ENCODE measurements at places on chromosomes 13 and 19.

DNA sequence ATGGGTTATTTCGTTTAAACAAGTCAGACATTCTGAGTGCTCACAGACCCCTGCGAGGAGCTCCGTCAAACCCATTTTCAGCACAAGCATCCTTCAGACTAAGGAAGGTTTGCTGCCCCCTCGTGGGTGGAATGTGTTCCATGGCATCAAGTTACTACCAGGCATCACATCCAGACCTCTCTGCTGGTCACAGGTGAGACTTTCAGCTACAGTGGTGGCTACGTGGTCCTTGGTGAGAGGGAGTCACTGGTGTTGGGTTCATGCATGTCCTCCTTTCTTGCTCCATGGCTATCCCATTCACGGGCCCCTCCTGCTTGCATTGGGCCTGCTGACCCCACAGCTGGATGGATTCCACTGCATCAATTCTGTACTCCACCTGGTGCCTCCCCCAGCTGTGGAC lies 9.1 kb upstream of the LILRB5 start:
- DNase-seq, result peak; percentile 69

DNA sequence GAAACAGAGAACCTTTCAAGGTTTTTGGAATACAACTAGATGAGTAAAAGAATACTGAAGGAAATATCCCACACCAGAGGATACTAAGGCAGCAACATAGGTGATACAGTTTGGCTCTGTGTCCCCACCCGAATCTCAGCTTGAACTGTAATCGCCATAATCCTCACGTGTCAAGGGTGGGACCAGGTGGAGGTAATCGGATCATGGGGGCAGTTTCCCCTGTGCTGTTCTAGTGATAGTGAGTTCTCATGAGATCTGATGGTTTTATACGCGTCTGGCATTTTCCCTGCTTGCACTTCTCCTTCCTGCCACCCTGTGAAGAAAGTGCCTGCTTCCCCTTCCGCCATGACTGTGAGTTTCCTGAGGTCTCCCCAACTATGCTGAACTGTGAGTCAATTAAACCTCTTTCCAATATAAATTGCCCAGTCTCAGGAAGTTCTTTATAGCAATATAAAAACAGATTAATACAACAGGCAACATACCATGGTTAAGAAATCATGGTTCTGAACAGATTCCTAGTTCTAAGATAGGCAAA lies 97.0 kb downstream of the ABCC4 start:
- DNase-seq, result no peak

DNA sequence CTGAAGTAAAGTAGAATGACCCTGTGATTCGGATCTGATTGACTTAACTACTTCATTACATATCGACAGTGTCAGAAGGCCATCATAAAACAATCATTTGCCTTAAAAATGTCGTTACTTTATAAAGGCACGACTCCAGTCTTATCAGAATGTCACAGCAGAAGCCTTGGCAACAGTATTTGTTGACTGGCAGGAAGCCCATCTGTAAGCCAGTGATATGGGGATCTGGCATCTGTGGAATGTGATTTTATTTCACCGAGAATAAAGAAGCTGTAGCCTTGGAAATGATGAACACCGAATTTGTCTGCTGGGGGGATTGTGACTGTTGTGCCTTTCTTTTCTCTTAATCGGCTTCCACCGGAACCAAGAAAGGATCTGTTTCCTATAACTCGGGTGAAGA lies 362.5 kb downstream of the TDRD3 start:
- no peak for DNase-seq

- no peak for DNase-seq
Observed at GRCh38 chr19:18308948-18309325, 13.9 kb downstream of the LSM4 start.

- DNase-seq, result no peak
Observed at GRCh38 chr13:42497798-42498197, 76.2 kb upstream of the TNFSF11 start.

- no peak for DNase-seq
Observed at GRCh38 chr19:21084343-21084742, 2.3 kb downstream of the ZNF714 start.

GRCh38 chr13:105655046-105655445 lies 880.4 kb downstream of the EFNB2 start:
- no peak for DNase-seq

- no peak for DNase-seq
Observed at GRCh38 chr13:105200181-105200580, 1335.3 kb downstream of the EFNB2 start.

- no peak for DNase-seq
Observed at GRCh38 chr13:48235341-48236135, 2.5 kb downstream of the ITM2B start.

Measured in OCI-LY7 (cell line).